Hematopoietic multipotent progenitor cell (in vitro differentiated cells): ENCODE measurements at places on chromosomes 3 and 15.

DNA sequence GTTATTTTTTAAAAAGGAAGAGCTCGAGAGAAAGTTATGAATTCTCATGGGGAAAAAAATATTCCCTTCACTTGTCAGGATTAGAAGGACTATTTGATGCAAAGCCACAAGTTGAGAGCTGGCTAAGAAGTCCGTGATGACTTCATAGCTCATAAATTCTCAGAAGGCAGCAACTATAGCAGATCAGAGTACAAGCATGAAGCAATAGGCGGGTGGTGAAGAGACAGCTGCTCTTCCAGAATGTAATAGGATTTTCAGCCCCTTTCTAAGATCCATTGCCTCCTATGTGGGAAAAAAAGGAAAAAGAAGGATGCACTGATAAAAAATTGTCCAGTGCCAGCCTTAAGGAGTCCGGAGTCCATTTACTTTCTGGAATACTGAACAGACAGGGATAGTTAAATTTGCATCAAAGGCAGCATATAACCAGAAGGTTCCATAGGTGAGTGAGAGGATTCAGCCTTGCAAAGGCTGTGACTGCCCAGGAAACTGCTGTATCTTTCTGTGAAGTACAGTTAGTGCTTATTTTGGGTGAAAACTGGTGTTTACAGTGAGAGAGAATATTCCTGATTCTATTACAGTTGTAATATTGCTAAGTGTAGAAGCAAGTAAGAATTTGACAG is 929.5 kb upstream of the ALCAM start:
- no peak for DNase-seq

GRCh38 chr3:45253316-45253715 is 27.2 kb upstream of the TMEM158 start:
- DNase-seq, result no peak

DNA sequence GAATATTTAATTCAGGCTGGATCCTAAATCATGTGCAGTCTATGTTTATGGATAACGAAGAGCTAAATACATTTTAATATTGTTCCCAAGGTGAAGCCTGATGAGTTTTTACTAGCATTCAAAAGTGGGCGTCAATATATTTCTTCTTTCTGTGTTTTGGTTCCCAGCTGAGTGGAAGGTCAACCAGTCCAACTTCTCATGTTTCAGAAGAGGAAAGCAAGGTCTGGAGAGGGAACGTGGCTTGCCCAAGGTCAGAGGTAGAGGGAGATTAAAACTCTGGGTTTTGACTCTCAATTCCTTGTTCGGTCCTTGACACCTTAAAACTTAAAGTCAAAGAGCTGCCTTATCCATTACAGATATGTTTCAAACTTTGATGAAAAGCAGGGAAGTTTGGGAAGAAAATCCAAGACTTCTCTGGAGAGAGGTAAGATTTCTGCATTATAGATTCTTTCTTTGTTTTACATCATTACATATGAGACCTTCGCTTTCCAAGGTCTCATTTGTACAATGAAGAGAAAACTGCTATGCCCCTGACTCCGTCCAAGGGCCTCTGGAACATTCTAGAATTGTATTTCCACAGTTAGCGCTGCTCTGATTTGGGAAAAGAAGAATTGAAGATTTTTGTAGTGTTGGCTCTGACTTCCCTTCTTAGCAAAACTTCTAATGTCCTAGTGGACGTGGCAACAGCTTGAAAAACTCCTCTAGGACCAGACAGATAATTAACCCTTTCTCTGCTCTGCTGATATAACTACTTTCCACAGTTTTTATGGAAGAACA is 57.7 kb upstream of the HES1 start:
- DNase-seq, result no peak

- DNase-seq, result no peak
Measured at GRCh38 chr15:32790352-32790999, 72.7 kb downstream of the GREM1 start.

GRCh38 chr15:31476236-31476810 is 149.7 kb downstream of the KLF13 start:
- no peak for DNase-seq

DNA sequence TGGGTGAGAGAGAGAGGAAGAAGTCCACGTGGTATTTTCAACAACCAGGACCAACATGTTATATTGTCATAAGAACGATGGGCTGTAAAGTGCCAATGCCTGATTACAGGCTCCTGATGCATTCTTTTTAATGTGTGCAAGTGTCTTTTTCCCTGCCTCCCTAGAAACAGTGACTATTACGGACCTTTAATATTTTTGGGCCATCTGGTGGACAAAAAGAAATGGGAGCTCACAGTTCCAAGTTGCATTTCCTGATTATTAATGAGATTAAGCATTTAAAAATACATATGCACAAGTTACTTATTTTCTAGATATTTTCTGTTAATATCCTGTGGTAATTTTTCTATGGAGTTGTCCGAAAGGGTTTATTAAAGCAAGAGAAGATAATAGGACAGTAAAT is 530.2 kb downstream of the NR2F2 start:
- no peak for DNase-seq
